Esophagus muscularis mucosa (tissue), 4 donors: ENCODE measurements at places on chromosomes 2 and 18. TPM values are rescaled to one million over a fixed set of nuclear protein-coding genes. Genes with fewer than 3 reads are reported as not detected.

The ARHGEF33 gene
- total RNA-seq = 0.66 TPM

The ORC2 gene
- total RNA-seq = 15.0 TPM

The C2orf80 gene
- not detected for total RNA-seq

The GALNT13 gene
- total RNA-seq = 0.39 TPM

The ANKRD30BL gene
- total RNA-seq = not detected

The CARF gene
- 8.0 TPM for total RNA-seq

DNA sequence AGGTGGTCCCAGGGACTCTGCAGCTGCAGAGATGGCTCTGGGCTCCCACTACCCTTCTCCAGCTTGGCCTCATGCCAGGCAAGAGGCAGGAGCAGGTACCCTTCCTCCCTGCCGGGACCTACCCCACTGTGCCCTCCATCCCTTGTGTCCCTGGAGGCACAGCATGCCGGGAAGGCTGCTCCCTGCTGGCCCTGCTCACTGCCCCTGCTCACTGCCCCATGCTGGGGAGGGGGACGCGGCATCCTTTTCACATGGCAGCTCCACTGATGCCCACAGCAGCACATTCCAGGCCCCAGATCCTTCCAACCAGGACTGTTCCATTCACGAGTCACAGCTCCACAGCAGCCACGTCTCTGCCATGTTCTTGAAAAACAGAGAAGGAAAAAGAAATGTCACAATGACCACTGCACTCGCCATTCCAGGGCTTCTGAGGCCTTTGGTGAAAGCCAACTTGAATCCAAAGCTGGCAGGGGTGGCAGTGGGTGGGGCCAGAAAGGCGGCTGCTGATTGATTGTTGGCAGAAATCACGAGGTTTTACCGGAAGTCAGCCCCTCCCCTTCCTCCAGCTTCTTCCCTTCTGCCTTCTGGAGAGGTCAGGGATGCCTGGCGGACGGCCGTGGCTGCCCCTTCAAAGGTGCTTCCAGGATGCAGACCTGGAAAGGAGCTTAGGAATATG, 268.0 kb downstream of the CYP26B1 start:
- H3K4me3 ChIP-seq = no peak overlapping the region
- no peaks in the 10 kb centered on the region for H3K27me3 ChIP-seq
- H3K36me3 ChIP-seq = no peaks in the 10 kb centered on the region
- H3K27ac ChIP-seq = no peak overlapping the region

DNA sequence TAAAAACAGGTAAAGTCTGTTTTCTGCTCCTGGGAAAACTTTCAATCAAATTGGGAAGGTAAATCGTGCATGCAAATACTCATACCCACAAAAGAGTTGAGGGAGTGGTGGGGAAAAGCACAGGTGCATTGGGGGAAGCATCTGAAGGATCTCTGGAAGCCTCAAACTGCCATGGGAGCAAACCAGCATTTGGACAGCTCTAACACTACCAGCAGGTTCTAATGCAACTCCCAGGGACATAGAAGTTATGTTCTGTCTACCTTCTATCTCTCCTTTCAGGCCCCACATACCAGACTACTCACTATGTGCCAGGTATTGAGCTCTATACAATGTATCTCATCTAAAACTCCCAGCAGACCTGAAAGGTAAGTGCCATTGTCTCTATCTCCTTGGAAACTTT, 933.7 kb downstream of the NRXN1 start:
- H3K27me3 ChIP-seq = no peaks in the 10 kb centered on the region
- no peaks in the 10 kb centered on the region for H3K4me1 ChIP-seq
- no peak overlapping the region for H3K4me3 ChIP-seq
- H3K36me3 ChIP-seq = no peaks in the 10 kb centered on the region
- H3K27ac ChIP-seq = no peak overlapping the region
- DNase-seq = no peak

GRCh38 chr18:52236131-52236530, 103.9 kb upstream of the DCC start:
- no peak for DNase-seq
- H3K27ac ChIP-seq = no peak overlapping the region
- H3K27me3 ChIP-seq = no peaks in the 10 kb centered on the region
- H3K4me3 ChIP-seq = no peak overlapping the region

- H3K27me3 ChIP-seq = no peaks in the 10 kb centered on the region
- no peaks in the 10 kb centered on the region for H3K4me1 ChIP-seq
- DNase-seq = no peak
These were observed 26.2 kb downstream of the TFPI start for GRCh38 chr2:187528042-187528441.

- H3K27ac ChIP-seq = no peak overlapping the region
- no peaks in the 10 kb centered on the region for H3K36me3 ChIP-seq
- H3K4me3 ChIP-seq = no peak overlapping the region
- DNase-seq = no peak
- H3K27me3 ChIP-seq = no peaks in the 10 kb centered on the region
These were observed 339.2 kb downstream of the ARHGAP15 start for GRCh38 chr2:143468341-143468888.

DNA sequence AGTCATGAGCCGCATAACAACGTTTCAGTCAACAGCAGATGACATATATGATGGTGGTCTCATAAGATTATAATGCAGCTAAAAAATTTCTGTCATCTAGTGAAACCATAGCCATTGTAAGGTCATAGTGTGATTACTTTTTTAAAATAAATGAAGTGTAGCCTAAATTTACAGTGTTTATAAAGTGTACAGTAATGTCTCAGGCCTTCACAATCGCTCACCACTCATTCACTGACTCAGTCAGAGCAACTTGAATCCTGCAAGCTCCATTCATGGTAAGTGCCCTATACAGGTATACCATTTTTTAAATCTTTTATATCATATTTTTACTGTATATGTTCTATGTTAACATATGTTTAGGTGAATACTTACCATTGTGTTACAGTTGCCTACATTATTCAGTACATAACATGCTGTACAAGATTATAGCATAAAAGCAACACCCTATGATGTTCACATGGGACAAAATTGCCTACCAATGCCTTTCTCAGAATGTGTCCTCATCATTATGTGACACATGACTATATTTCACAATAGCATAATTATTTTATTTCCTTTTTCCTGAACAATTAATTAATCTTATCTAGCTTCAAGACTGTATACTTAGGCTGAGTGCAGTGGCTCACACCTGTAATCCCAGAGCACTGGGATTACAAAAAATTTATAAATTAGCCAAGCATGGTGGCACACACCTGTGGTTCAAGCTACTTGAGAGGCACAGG, 1115.9 kb upstream of the ZEB2 start:
- H3K4me1 ChIP-seq = no peaks in the 10 kb centered on the region
- no peak overlapping the region for H3K27ac ChIP-seq
- no peak overlapping the region for H3K4me3 ChIP-seq
- DNase-seq = no peak
- no peaks in the 10 kb centered on the region for H3K36me3 ChIP-seq

DNA sequence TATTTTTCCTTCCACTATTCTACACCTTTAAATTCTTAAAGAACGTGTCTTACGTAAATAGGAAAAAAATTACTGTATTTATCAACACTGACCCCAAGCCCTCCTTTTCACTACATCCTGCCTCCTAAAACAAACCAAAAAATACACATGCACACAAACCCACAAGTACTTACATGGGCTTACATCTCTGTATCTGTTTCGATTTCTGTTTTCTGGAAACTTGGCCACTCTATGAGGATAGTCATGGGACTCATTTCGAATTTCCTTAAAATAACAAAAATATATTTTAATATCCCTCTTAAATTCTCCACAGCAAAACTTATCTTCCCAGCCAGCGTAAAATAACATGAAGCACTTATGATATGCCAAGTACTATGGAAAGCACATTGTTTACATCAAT, 25.0 kb downstream of the PTPN2 start:
- no peaks in the 10 kb centered on the region for H3K27me3 ChIP-seq
- no peak overlapping the region for H3K4me3 ChIP-seq
- no peak for DNase-seq
- peaks cover 12% of the 10 kb centered on the region for H3K4me1 ChIP-seq
- no peak overlapping the region for H3K27ac ChIP-seq
- H3K36me3 ChIP-seq = peaks cover 19% of the 10 kb centered on the region

GRCh38 chr2:205014201-205014600, 468.9 kb downstream of the PARD3B start:
- H3K36me3 ChIP-seq = no peaks in the 10 kb centered on the region
- H3K27ac ChIP-seq = no peak overlapping the region
- H3K4me3 ChIP-seq = no peak overlapping the region
- H3K27me3 ChIP-seq = no peaks in the 10 kb centered on the region
- DNase-seq = no peak
- peaks cover 35% of the 10 kb centered on the region for H3K4me1 ChIP-seq

- H3K27ac ChIP-seq = no peak overlapping the region
- H3K36me3 ChIP-seq = no peaks in the 10 kb centered on the region
- no peak for DNase-seq
- H3K4me3 ChIP-seq = peak overlapping the region; percentile 57
These were observed 2.7 kb upstream of the LRP2 start for GRCh38 chr2:169365029-169365480.

- no peak for DNase-seq
- no peak overlapping the region for H3K4me3 ChIP-seq
- H3K4me1 ChIP-seq = no peaks in the 10 kb centered on the region
- H3K27ac ChIP-seq = no peak overlapping the region
These were observed 62.5 kb downstream of the GPR39 start for GRCh38 chr2:132479155-132479554.

DNA sequence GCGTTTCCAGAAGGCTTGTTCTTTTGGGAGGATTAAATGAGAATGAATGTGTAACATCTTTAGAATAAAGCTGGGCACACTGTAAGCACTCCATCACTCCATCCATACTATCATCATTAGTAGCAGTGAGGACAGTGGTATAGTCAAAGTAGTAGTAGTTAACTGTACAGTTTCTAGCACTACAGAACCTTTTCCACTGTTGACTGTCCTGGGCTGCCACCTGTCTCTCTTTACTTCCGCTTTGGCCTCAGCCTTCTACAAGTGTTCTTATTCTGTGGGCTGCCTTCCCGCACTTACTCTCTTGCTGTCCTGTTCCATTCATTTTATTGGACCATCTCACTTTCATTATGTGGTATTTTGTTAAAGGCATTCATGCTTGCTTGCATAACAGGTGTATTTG, 3.3 kb downstream of the SLC9A2 start:
- H3K4me3 ChIP-seq = no peak overlapping the region
- no peaks in the 10 kb centered on the region for H3K27me3 ChIP-seq
- no peaks in the 10 kb centered on the region for H3K36me3 ChIP-seq
- H3K27ac ChIP-seq = no peak overlapping the region
- DNase-seq = no peak

GRCh38 chr2:202114795-202115194, 41.7 kb downstream of the KIAA2012 start:
- no peak overlapping the region for H3K4me3 ChIP-seq
- no peak overlapping the region for H3K27ac ChIP-seq
- H3K27me3 ChIP-seq = no peaks in the 10 kb centered on the region
- no peak for DNase-seq
- H3K4me1 ChIP-seq = peaks cover 27% of the 10 kb centered on the region
- no peaks in the 10 kb centered on the region for H3K36me3 ChIP-seq

- H3K4me3 ChIP-seq = no peak overlapping the region
- no peaks in the 10 kb centered on the region for H3K36me3 ChIP-seq
- no peak overlapping the region for H3K27ac ChIP-seq
- no peaks in the 10 kb centered on the region for H3K27me3 ChIP-seq
These were observed 1272.2 kb upstream of the ACVR2A start for GRCh38 chr2:146572598-146572997.

GRCh38 chr2:149733936-149734685, 146.5 kb upstream of the MMADHC start:
- no peak for DNase-seq
- no peaks in the 10 kb centered on the region for H3K36me3 ChIP-seq
- H3K27ac ChIP-seq = no peak overlapping the region
- no peaks in the 10 kb centered on the region for H3K27me3 ChIP-seq
- no peak overlapping the region for H3K4me3 ChIP-seq
- peaks cover 30% of the 10 kb centered on the region for H3K4me1 ChIP-seq
